ENCODE measurements at places on chromosomes 4 and X.

DNA sequence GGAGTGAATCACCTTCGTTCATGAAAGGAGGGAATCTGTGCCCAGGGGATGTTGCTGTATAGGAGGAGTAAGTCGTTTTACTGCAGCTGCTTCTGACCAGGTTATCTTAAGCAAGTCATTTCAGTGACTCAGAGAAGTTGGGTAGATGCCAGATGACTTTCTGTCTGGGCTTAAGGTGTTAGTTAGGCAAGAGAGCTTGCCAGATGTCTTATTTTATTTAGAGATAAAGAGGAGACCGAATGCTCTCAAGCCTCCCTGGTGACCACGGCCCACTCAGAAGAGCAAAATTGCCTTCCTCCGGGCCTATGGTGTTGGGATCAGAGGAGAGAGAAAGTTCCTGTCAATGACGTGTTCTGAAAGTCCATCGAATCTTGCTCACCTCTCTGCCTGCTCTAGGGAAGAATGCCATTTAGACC lies 16.3 kb upstream of the ZNF827 start:
- DNase-seq, result no peak

GRCh38 chrX:150566734-150567182 lies 1.7 kb upstream of the MTM1 start:
- DNase-seq, result no peak

DNA sequence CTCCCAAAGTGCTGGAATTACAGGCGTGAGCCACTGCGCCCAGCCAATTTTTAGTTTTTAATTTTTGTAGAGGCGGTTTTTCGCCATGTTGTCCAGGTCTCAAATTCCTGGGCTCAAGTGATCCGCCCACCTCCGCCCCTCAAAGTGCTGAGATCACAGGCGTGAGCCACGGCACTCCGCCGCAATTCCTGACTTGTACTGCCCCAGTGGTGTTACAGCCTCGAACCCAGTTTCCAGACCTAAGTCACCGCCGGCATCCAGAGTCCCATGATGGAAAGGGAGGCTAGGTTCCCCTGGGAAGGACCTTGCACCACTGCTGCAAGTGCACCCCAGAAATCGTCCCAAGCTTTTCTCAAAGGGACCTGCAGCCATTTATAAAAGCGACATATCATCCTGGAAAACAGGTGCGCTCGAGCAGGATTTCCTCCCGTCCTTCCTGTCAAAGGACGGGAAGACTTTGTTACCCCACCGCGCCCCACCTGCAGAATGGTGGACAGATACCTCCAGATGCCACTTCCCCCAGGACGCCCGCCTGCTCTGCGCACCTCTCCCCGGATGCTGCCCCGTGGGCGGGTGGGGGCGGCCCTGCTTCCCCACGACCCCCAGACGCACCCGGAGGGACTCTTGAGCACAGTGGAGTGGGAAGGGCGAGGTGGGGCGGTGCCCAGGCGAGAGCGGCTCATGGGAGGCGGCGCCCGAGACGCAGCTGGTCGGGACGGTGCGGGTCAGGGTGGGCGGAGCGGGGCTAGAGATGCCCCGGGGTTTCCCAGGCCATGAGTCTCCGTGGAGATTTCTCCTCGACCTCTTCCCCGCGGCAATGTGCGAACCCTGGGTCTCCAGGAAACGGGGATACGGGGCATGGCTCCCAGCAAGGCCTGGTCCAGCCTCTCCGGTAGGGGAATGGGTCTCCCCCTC lies 947 bp upstream of the RPL10 start:
- DNase-seq, result peak; percentile 73

GRCh38 chr4:88953400-88953799 lies 103.6 kb downstream of the FAM13A start:
- no peak for DNase-seq

- DNase-seq, result no peak
Observed at GRCh38 chr4:6885953-6886557, 23.6 kb upstream of the TBC1D14 start.

GRCh38 chr4:179165000-179165738 lies 1722.9 kb upstream of the AGA start:
- DNase-seq, result no peak

GRCh38 chrX:85897362-85898126 lies 149.8 kb downstream of the CHM start:
- DNase-seq, result no peak

GRCh38 chr4:114921790-114922591 lies 191.4 kb downstream of the NDST4 start:
- no peak for DNase-seq

DNA sequence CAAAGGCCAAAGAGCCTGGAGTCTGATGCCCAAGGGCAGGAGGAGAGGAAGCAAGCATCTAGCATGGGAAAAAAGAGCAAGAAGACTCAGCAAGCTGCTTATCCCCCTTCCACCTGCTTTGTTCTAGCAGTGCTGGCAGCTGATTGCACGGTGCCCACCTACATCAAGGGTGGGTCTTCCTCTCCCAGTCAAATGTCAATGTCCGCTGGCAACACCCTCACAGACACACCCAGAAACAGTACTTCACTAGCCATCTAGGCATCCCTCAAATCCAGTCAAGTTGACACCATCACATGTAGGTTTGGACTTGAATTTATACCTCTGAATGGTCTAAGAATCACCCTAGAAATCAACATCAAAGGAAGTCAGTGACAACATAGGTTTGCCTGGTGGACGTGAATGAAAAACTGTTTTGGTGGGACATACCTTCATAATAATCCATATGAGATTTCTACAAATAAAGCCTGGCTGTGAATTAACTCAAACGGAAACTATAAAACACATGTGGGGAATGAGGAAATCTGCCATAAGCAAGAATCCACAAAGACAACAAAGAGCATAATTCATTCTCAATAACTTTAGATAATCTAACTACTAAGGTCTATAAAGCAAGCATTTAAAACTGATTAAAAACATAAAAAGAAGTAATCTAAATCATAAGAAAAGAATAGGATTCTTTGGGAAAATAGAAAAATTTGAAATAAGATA lies 185.8 kb upstream of the JADE1 start:
- DNase-seq, result no peak

GRCh38 chr4:21749924-21750323 lies 198.6 kb downstream of the KCNIP4 start:
- DNase-seq, result no peak

DNA sequence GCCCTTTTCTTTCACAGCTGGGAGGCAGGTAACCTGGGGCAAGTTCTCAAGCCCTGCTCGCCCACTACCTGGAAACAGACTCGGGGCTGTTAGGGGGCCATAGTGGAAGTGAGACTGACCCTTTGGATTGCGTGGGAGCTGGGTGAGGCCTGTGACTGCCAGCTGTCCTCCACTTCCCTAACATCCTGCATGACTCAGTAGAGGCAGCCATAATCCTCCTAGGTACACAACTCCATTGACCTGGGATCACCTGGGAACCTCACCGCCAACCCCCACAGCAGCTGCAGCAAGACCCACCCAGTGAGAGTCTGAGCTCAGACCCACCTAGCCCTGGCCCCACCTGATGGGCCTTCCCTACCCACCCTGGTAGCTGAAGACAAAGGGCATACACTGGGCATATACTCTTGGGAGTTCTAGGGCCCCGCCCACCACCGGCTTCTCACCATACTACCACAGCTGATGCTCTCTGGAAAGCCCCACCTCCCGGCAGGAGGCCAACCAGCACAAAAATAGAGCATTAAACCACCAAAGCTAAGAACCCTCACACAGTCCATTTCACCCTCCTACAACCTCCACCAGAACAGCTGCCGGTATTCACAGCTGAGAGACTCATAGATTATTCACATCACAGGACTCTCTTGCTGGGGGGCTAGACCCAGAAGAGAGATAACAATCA lies 61.1 kb upstream of the DCTD start:
- no peak for DNase-seq

- no peak for DNase-seq
Observed at GRCh38 chrX:133412246-133412645, 3.0 kb downstream of the GPC4 start.

DNA sequence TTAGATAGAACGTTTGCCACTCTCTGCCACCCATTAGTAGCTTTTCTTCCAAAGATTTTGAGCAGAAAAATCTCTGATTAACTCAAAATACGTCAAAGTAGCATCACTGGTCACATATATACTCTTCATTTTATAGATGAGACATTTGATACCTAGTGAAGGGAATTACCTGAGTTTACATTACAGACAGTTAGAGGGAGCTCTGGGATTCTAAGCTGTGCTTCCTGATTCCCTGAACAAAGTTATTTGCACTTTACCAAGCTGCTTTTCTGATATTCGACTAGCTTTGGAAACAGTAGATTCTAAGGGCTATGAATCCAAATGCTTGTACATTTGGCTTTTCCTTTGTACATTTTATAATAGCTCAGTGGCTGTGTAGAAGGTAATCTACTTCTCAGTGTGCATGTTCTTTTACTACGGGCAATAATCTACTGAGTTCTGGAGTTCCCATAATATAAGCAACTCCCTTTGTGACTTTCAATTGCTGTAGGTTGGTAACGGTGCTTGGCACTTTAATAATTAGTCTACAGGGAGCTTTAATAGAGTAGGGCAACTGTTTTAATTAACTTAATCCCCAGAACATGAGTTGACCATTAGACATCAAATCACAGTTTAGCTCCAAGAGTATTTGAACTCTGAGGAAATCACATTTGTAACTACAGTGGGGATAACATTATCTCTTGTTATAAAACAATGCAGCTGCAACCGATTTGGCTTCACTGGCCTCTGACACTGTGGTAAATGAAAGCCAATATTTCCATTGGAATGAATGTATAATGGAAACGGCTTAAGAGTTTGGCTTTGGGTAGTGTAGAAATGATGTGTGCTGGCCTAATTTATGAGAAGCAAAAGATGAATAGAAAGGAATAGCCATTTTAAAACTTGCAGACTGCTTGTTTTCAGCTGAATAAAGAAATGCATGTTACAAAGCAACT lies 1602.4 kb downstream of the STIM2 start:
- no peak for DNase-seq

- no peak for DNase-seq
Observed at GRCh38 chrX:113726009-113726408, 857.9 kb upstream of the HTR2C start.

DNA sequence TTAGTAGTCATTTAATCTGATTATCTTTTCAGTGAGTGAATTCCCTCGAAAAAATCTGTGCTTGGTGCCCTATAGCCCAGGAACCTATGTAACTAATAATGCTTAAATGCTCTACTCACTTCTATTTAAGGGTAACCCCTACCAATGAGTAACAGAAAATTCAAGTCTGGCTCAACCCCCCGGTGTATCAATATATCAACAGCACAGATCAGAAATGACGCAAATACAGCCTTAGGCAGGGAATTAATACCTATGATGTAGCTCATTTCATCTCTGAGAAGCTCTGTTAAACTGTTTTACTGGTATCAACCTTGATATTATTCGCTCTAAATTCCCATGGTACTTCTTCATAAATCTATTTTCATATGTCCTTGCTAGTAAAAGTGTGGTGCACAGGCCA lies 28.6 kb downstream of the PDGFC start:
- no peak for DNase-seq

GRCh38 chrX:24014388-24015018 lies 12.5 kb downstream of the KLHL15 start:
- peak; percentile 44 for DNase-seq

- DNase-seq, result no peak
Observed at GRCh38 chr4:39126256-39127095, 55.9 kb upstream of the WDR19 start.

GRCh38 chrX:113457719-113458118 lies 617.1 kb upstream of the AMOT start:
- DNase-seq, result no peak

- DNase-seq, result no peak
Observed at GRCh38 chr4:145539671-145540070, 58.0 kb downstream of the SMAD1 start.

GRCh38 chr4:124118061-124118460 lies 594.5 kb downstream of the ANKRD50 start:
- DNase-seq, result no peak

DNA sequence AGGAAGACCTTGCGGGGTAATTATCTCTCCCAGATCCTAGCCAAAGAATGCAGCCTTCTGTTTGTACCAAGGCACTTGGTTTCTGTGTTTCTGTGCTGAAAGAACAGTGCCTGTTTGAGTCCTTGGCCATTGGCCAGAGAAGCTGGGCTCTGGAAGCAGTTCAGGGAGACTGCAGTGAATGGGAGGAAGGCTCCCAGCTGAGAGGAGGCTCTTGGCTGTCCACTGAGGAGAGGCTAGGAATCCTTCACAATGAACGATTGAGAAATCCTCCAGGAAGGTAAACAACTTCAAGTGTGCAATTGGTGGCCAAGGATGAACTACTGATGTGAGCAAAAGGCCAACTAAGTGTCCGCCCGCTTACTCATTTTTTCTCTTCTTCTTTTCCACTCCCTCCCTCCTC lies 61.3 kb downstream of the HS3ST1 start:
- DNase-seq, result no peak

DNA sequence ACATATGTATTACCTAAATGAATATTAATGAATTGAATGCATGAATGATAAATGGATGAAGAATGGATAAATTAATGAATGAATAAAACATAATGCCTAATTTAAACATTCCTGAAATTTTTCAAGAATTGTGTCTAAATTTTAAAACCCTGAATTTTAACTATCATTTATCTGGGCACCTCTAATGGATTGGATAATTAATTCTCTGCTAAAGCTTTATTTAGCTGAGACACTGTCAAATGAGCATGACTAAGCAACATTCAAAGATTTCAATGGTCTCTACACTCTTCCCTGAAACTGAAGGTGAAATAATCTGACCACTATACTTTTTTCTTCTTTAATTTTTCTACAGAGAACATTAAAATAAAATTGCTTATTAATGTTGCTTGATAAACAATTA lies 1197.7 kb downstream of the C4orf33 start:
- DNase-seq, result no peak

DNA sequence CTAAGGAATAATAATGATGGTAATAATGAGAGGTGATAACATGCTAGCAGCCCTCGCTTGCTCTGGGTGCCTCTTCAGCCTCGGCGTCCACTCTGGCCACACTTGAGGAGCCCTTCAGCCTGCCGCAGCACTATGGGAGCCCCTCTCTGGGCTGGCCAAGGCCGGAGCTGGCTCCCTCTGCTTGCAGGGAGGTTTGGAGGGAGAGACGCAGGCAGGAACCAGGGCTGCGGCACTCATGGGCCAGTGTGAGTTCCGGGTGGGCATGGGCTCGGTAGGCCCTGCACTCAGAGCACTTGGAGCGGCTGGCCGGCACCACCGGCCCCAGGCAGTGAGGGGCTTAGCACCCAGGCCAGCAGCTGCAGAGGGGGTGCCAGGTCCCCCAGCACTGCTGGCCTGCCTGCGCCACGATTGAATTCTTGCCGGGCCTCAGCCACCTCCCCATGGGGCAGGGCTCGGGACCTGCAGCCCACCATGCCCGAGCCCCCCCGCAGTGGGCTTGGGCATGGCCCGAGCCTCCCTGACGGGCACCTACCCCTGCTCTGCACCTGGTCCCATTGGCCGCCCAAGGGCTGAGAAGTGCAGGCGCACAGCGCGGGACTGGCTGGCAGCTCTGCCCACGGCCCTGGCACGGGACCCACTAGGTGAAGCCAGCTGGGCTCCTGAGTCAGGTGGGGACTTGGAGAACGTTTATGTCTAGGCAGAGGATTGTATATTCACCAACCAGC lies 7.1 kb upstream of the ADH1C start:
- no peak for DNase-seq

GRCh38 chrX:38652934-38653442 lies 91.6 kb downstream of the TSPAN7 start:
- DNase-seq, result no peak

Measured in stimulated activated naive CD4-positive, alpha-beta T cell treated with Interleukin-2 at 50 U/mL for 16 hours (primary cell).